Fibroblast of the aortic adventitia (primary cell): ENCODE measurements at places on chromosomes 11 and 22. TPM values are rescaled to one million over a fixed set of nuclear protein-coding genes. Genes with fewer than 3 reads are reported as not detected.
A peak's percentile ranks its signal among the peaks of the same experiment; 100 is the strongest.

GRCh38 chr22:17710023-17710422 is 64.2 kb downstream of the BID start:
- no peak for DNase-seq

CDC42EP1 gene
- 18.9 and 30.3 TPM in 2 replicates for total RNA-seq

DNA sequence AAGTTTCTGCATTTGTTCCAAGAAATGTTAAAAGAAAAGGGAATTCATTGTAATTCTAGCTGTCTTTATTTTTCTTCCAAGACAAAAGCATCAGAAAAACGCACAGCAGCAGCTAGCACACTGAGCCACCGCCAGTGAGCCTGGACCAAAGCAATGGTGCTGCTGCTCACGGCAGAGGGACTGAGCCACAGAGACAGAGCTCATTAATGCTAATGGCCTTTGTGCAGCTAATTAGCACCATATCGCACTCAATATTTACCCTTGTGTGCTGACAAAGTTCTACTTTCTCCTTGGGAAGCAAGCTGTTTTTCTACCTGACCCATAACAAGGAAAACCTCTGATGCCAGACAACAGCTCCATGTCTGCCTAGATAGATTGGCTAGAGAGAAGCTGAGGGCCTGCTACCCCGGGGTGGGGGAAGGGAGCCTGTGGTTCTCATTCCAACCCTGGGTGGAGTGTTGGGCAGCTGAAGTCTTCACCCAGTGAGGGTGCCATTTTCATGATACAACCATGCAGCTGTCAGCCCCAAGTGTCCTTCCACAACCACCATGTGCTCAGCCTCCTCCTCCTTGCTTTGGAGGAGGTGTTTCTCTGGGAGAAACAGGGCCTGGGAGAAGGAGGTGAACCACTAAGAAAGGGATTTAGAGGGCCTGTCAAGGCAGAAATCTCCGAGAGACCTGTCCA is 131.1 kb upstream of the NCAM1 start:
- DNase-seq = no peak

DNA sequence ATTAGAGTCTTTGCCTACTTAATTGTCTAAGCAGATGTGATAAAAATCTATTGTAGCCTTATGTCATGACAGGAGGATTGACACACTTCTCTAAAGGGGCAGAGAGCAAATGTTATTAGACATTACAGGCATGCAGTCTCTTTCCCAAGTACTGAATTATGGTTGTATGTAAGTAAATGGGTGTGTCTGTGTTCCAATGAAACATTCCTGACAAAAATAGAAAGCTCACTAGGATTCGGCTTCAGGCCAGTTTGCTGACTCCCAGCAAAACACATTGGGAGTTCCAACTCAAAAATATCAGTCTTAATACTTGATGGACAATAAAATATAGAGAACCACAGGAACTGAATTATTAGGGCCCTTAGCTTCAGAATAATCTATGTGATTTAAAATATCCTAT is 1480.4 kb downstream of the FAM181B start:
- DNase-seq = no peak

- no peak for DNase-seq
These were observed 141.0 kb downstream of the CRYBB2 start for GRCh38 chr22:25360411-25360810.

DNA sequence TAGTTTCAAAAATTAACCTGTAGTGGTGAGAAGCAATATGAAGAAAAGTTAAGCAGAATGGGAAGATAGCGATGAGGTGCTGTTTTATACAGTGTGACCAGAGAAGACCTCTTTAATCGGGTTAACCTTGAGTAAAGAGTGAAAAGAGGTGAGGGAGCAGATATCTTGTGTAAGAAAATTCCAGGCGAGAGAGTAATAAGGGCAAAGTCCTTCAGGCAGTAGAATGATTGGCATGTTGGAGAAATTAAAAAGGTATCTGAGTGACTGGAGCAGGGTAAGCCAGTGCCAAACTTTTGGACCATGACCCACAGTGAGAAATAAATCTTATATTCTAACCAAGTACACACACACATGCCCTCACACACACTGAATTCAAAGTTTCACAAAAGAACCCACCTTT is 374.7 kb upstream of the LARGE1 start:
- no peak for DNase-seq

- DNase-seq = peak; percentile 69
These were observed 1.5 kb downstream of the EHD1 start for GRCh38 chr11:64876835-64877341.

TUBGCP6 gene
- 23.6 and 39.7 TPM in 2 replicates for total RNA-seq

- DNase-seq = peak; percentile 64
These were observed at the start of gene HDAC10 for GRCh38 chr22:50250555-50251476. TSS of gene HDAC10 (minus strand) at chr22:50251265. CDS start at chr22:50251032, 233 bp downstream.

- no peak for DNase-seq
These were observed 284 bp downstream of the CCS start for GRCh38 chr11:66593303-66593635.

DNA sequence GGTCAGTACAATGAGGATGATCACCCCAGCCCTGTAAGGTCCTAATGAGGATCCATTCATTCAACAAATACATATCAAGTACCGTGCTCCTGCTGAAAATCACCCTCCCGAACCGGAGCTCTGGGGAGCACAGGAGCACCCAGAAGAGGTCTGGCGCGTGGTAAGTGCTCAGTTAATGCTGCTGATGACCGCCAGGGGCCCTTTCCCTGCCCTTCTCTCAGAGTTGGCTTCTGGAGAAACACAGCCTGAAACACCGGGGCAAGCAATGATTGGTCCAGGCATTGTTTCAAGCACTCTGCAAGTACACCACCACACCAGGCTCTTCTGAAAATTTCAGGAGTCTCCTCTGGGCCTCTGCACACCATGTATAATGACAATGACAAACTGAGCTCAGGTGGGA is 3.8 kb upstream of the CCDC86 start:
- DNase-seq = peak; percentile 25

GRCh38 chr22:25083807-25084200 is 115.9 kb upstream of the CRYBB3 start:
- DNase-seq = no peak

GRCh38 chr22:26239581-26239980 is 70.3 kb downstream of the SEZ6L start:
- no peak for DNase-seq

GRCh38 chr11:107259811-107260221 is 197.8 kb downstream of the CWF19L2 start:
- DNase-seq = no peak

MS4A6E gene
- total RNA-seq = not detected in 2 replicates

OR8D4 gene
- 0.09 and 0.25 TPM in 2 replicates for total RNA-seq

DNA sequence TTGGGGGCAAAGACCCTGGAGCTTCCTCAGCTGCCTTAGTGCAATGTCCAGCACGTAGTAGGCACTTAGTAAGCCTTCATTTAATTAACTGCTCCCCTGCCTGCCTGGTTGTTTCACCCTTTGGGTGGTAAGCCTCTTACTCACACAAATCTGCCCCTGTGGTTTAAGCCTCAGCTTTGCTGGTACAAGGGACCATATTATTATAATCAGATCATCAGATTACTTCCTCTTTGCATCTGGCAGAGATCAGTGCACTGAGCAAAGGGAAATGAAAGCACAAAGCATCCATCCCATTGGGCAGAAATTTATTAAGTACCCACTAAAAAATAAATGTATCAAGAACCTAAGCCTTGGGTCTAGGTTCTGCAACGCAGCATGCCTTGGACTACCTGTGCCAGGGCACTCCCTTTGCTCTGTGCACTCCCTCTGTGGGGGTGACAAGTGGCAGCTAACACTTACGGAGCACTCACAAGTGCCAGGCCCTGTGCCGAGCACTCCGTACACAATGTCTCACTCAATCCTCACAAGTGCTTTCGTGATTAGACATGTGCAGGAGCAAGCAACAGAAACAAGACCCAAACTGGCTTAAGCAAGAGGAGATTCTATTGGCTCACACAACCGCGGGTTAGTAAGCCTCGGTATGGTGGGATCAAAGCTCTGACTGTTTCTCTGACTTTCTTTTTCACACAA is 34.9 kb upstream of the DAGLA start:
- no peak for DNase-seq

DNA sequence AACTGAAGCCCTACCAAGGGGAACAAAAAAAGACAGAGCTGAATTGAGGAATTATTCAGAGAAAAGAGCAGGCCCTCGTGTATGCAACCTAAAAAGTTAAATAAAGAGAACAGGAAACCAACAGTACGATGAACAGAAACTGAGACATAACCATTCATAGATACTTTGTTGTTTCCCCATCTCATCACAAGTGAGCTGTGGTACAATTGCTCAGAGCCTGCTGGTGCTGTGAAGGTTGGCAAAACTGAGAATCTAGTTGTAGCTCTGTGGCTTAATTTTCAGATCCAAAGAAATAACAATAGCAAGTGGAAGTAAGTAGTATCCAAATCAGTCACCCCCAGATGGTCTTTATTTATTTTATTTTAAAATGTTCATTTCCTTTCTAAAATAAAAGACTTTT is 37.7 kb upstream of the BLID start:
- DNase-seq = no peak

- no peak for DNase-seq
These were observed at the start of gene MAPK12 for GRCh38 chr22:50261615-50262459. TSS of gene MAPK12 (minus strand) at chr22:50261683. CDS start at chr22:50261509, 174 bp downstream.

RIBC2 gene
- 5.7 TPM in 1 of 2 replicates, not detected in the other for total RNA-seq

DDTL gene
- total RNA-seq = 0.81 and 1.8 TPM in 2 replicates

GRCh38 chr11:6646918-6647679 is 8.5 kb downstream of the DCHS1 start:
- peak; percentile 57 for DNase-seq

GLYATL1 gene
- 2.9 TPM in 1 of 2 replicates, not detected in the other for total RNA-seq

- DNase-seq = no peak
These were observed 11.6 kb upstream of the GAB2 start for GRCh38 chr11:78429209-78429608.

OR2AG1 gene
- not detected in 2 replicates for total RNA-seq

DNA sequence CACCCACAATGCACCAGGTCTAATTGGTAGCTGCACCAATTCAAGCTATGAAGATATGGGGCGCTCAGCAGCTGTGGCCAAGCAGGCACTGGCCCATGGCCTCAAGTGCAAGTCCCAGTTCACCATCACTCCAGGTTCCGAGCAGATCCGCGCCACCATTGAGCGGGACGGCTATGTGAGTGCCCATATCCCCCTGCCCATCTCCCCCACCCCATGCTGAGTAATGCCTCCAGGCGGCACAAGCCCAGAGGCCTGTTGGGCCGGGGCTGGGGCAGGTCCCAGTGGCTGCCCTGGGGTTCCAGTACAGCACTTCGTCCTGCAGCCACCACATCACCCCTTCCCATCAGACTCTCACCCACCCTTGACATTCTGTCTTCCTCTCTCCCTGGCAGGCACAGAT is 21.5 kb downstream of the POLR3H start:
- DNase-seq = no peak

GLYAT gene
- not detected in 2 replicates for total RNA-seq

MAML2 gene
- 15.4 and 20.1 TPM in 2 replicates for total RNA-seq

DNA sequence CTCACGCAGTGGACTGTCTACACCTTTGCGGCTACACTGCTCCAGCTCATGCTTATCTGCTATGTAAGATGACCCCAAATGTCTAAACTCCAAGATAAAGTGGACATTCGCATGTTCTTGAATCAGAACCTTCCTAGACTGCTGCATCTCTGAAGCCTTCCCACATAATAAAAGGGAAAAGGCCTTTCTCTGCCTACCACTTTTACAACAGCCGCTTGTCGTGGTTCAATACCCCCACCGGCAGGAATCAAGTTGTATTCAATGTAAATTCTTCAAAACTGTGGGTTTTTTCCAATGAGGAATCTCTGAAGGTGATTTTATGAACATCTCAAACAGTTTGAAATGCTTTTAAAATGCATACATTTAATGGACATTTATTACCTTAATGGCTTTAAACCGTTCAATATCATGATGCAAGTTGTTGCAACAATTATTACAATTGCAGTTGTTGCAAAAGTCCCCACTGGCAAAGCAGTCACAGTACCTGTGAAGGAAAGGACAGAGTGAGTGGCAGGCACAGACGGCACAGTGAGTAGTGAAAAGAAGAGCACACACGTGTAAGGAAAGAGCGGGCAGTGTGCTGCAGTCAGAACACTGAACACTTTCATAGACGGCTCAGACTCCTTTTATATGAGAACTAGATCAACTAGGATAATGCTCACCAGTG is 31.2 kb downstream of the GAL start:
- no peak for DNase-seq

GGT5 gene
- 4.4 and 27.8 TPM in 2 replicates for total RNA-seq

CD6 gene
- total RNA-seq = not detected in 2 replicates

- no peak for DNase-seq
These were observed 104.3 kb downstream of the EXT2 start for GRCh38 chr11:44199816-44200215.

UBQLNL gene
- total RNA-seq = 0.36 and 0.41 TPM in 2 replicates

- peak; percentile 7 for DNase-seq
These were observed 29.9 kb upstream of the MTCH2 start for GRCh38 chr11:47672283-47672730.

- no peak for DNase-seq
These were observed 1.8 kb downstream of the PGGHG start for GRCh38 chr11:290621-291231.

DNA sequence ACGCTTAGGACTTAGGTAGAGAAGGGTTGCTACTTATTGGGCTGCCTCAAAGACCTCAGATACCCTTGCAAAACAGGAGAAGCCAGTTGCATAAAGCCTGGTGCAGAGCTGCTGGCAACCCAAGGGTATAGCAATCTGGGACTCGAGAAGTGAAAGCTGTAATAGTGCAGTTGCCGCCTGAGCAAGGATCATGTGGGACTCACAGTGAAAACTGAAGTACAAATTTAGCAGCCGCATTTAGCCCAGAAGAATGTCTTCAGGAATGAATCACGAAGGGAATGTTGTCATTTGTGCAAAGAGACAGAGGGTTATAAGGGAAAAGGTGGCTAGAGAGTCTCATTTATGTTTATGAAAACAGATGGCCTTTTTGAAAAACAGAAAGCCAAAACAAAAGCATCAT is 267.2 kb downstream of the TENM4 start:
- DNase-seq = peak; percentile 74

GRCh38 chr22:38270091-38270992 is 2.5 kb downstream of the TMEM184B start:
- DNase-seq = peak; percentile 25

NAP1L4 gene
- total RNA-seq = 99.6 and 111 TPM in 2 replicates

GVQW3 gene
- total RNA-seq = 2.0 and 4.2 TPM in 2 replicates

GRCh38 chr11:71996946-71997345 is 1.8 kb upstream of the IL18BP start:
- no peak for DNase-seq

GRCh38 chr22:26079009-26079408 is 90.3 kb upstream of the SEZ6L start:
- no peak for DNase-seq

DNA sequence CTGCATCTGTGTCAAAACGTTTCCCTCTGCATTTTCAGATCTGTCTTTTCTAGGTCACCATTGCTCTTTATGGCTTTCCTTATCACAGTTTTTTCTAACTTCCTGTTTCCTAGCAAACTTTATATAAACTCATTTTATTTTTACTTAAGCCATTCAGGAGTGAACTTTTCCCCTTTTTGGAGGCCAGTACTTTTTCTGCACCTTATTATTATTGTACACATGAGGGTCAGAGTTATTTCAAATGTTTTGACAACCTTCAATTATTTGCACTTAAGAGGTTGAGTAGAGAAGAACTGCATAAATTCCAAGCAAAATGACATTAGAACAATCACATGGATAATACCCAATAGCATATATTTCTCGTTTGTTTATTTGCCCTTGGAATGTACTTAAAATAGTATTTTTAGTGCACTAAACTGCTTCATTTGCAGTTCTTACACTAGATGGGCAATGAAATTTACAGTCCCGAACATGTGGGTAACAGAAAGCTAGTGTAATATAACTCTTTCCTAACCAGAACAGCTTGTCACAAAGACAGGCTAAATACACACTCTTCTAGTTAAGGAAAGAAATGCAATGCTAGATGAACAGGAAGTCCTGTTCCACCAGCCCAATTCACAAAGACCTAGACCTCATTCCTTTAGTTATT is 79.5 kb downstream of the UBASH3B start:
- no peak for DNase-seq
